Activated CD4-positive, CD25-positive, alpha-beta regulatory T cell treated with anti-CD3 and anti-CD28 coated beads, Interleukin-2, amount 50 U/mL, for 24 hours (primary cell): ENCODE measurements at places on chromosomes 5 and 9.

GRCh38 chr9:118940473-118940872 lies 428.8 kb downstream of the BRINP1 start:
- no peak for ATAC-seq

GRCh38 chr9:112332674-112332976 lies 794 bp downstream of the PTBP3 start:
- no peak for ATAC-seq

- ATAC-seq, result no peak
These were observed 66.5 kb downstream of the MARCHF3 start for GRCh38 chr5:126963822-126964375.

- ATAC-seq, result no peak
These were observed 28.4 kb upstream of the LRRC19 start for GRCh38 chr9:27033815-27034403.

DNA sequence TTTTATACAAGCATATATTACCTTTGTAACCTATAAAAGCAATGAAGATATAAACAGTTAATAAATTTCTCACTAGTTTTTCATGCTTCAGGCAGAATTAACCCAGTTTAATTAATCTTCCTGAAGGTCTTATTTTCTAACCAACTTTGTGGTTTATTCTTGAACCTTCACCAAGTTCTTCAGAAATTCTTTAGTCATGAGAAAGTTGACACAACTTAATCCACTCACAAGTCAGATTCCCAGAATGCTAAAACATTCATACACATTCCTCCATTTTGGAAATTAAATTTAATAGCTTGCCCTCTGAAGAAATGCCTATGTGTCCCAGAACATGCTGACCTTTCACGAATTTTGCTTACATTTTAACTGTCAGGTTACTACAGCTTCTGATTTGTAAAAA lies 105.4 kb upstream of the PAM start:
- ATAC-seq, result no peak

DNA sequence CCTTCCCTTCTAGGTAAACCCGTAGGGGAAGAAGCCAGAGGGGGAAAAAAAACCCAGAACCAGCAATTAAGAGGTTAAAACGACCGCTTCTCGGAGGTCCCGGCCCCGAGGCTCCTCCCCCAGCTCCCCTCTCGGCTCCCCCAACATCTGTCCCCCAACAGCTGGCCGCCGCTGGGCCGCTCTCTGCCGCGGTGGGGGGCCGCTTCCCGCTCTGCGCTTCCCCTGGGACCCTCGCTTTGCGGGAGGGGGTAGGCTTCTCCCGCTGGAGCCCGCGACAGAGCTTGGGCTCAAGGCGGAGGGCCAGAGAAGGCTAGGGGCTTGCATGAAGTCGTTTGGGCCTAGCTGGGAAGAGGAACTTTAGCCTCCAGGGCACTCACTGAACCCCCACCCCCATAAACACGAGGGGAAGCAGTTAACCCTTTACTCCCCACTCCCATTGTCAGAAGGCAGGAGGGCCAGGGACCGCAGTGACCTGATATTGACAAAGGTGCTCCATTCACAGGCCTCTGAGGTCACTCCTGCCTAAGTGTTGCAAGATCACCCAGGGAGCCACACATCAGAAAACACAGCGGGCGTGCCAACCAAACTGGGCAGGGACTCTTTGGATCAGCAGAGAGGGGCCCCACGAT lies 7.5 kb downstream of the LHX6 start:
- no peak for ATAC-seq

GRCh38 chr9:91452844-91453243 lies 29.2 kb upstream of the NFIL3 start:
- ATAC-seq, result no peak

DNA sequence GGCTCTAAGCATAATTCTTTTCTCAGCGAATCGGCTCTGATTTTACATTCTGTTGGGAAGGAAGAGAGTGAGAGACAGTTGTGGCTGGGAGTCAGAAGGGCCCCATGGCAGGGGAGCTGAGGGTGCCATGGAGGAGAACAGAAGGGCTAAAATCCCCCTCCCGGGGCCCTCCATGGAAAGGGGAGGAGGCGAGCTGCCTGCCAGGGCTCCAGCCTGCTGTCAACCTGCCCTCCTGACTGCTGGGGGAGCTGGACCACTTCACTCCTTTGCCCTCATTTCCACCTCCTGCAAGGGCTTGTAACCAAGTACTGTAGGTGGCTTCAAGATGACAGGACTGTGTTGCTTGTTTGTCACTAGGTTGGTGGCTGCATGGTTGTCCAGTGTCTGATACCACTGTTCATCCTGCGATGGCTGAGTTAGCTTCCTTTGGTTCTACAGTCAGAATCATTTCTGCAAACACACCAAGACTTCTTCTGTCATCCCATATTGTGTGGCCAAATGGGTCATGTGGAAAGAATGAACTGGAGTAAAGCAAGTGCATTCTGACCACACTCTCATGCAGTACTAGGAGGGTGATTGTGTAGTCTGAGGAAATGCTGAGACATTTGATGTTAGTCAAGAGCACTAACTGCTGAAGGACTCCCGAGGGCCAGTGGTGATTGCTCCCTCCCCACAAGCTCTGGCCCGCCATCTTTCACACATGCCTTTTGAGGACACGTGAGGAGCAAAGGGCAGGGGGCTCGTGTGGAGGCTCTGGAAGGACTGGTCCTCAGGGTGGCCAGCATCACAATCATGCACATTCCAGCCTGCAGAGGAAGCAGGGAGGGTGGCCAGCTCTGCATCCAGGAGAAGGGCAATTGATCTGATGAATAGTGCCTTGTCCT lies 307.2 kb downstream of the GADD45G start:
- ATAC-seq, result no peak
